ENCODE measurements at places on chromosomes 1 and 21. TPM values are rescaled to one million over a fixed set of nuclear protein-coding genes. Genes with fewer than 3 reads are reported as not detected.

SERTAD4 gene
- total RNA-seq = 8.7 TPM

OSCP1 gene
- 4.6 TPM for total RNA-seq

UFC1 gene
- 81.9 TPM for total RNA-seq

PIGK gene
- total RNA-seq = 30.7 TPM

LACTBL1 gene
- total RNA-seq = not detected

FAM78B gene
- total RNA-seq = 2.3 TPM

KRTAP19-1 gene
- not detected for total RNA-seq

IL20 gene
- not detected for total RNA-seq

FCRL5 gene
- 0.14 TPM for total RNA-seq

LAD1 gene
- 4.5 TPM for total RNA-seq

ACTL8 gene
- total RNA-seq = 1.4 TPM

AXDND1 gene
- 0.76 TPM for total RNA-seq

SLC16A4 gene
- 0.41 TPM for total RNA-seq

CREB3L4 gene
- total RNA-seq = 58.2 TPM

RBP7 gene
- 1.1 TPM for total RNA-seq

TEX38 gene
- not detected for total RNA-seq

ZNF697 gene
- 17.3 TPM for total RNA-seq

INSRR gene
- not detected for total RNA-seq
